GM04503 (cell line): ENCODE measurements at places on chromosomes 11 and 22.
A peak's percentile ranks its signal among the peaks of the same experiment; 100 is the strongest.

DNA sequence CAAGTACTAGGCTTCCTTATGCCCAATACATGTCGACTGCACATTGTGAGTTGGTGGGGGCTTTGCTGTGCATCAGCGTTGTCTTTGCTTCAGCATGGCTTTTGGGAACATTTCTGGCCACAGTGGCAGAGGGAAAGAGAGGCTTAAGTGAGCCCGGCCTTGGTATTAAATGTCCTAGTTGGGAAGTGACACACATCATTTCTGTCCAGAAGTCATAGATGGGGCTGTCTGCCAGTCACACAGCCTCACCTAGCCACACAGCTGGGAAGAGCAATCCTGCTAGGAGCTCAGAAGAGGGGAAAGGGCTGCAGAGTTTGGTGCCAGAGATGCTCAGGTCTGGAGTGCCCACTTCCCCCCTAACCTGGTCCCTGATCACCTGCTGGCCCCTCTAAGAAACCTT lies 27.6 kb downstream of the TREH start:
- DNase-seq, result no peak

GRCh38 chr11:1161410-1162137 lies 3.8 kb downstream of the MUC5AC start:
- DNase-seq, result no peak

- DNase-seq, result no peak
Observed at GRCh38 chr11:123238297-123238696, 43.2 kb upstream of the CLMP start.

DNA sequence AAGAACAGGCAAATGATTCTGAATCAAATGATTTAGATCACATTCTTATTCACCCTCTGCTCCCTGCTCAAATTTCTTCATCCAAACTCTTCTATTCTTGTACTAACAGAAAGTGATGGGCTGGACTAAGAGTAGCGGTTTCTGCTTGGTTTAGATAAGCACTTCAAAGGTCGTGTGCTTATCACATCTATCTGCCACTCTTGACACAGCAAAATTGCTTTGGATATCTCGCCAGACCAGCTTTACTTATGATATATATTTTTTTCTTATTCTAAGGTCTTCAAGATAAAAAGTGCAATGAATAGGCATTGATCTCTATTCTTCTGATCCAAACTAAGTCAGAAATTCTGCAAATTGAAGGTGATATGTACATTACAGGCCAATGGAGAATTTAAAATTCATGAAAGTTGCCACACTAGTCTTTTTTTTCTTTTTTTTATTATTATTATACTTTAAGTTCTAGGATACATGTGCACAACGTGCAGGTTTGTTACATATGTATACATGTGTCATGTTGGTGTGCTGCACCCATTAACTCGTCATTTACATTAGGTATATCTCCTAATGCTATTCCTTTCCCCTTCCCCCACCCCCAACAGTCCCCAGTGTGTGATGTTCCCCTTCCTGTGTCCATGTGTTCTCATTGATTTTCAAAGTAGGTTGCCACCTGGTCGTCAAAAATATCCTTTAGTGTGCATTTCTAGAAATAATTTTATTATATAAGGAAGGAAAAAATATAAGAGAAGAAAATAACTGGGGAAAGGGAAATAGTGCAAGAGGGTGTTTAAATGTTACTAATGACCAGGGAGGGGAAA lies 1941.0 kb upstream of the RAG2 start:
- DNase-seq, result no peak

- peak; percentile 42 for DNase-seq
Observed at GRCh38 chr22:43777286-43777685, 34.8 kb downstream of the EFCAB6 start.

GRCh38 chr11:104846216-104846615 lies 52.0 kb downstream of the CASP12 start:
- no peak for DNase-seq

DNA sequence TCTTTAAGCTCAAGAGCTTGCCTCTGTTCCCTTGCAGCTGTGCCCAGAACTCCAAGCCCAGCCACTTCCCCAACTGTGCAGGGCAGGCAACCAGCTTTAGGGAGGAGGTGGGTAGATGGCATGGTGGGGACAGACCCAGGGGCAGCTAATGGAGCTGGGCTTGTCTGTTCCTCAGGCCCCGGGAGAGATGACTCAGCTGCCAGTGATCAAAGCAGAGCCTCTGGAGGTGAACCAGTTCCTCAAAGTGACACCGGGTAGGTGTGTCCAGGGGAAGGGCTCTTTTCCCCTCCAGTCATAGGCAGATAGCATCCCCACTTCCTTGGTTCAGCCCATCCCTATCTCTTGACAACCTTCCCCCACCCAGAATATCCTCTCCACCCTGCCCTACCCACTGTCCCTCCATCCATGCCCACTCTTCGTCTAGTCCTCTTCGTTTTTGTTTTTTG lies 32.4 kb downstream of the CREB3L1 start:
- no peak for DNase-seq

DNA sequence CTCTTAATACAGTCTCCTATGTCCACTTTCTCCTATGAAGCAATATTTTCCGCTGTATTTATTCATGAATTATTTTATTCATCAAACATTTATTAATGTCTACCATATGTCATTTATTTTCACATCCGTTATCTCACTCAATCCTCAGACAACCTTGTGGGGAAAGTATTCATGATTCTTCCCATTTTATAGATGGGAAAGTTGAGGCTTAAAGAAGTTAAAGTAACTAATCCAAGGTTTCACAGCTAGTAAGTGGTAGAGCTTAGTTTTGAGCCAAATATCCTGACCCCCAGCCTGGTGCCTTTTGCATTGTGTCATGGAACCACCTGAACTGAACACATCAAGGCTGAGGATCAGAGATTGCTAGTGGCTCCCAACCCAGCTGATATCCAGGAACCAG lies 66.6 kb downstream of the ISX start:
- no peak for DNase-seq

GRCh38 chr22:19407649-19408606 lies 23.6 kb downstream of the HIRA start:
- no peak for DNase-seq

DNA sequence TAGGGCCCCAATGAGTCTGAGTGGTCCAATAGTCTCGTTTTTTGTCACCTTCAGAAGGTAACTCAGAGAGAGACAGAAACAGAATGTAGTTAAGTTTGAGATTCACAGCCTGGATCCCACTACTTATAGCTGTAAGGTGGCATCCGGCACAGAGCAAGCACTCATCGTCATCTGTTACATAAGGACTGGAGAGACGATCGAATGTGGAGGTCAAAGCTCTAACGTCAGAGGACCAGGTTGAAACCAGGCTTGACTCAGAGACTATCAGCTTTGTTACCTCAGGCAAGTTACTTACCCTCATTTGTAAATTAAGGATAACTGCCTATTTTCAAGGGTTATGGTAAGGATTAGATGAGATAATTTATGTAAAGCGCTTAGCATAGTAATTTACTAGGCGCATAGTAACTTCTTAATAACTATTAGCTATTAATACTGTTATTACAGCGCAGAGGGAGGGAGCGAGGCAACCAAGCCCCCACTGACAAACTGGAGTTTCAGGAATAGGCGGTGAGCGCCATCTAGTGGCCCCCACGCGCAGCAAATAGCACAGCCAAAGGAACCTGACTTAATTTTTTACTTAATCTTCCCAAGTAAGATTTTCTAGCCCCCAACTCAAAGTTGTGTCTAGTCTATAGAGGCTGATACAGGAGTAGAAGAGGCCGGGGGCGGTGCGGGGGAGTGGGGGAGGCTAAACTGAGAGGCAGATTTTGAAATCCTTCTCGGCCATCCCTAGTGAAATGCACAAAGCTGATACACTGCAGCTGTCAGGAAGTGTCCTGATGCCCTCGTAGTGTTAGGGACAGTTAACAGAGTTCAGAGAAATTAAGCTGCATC lies 29.0 kb upstream of the API5 start:
- DNase-seq, result no peak

- DNase-seq, result no peak
Observed at GRCh38 chr22:49300241-49300640, 527.4 kb downstream of the BRD1 start.

- peak; percentile 47 for DNase-seq
Observed at GRCh38 chr11:94193288-94193687, 64.6 kb downstream of the PANX1 start.

DNA sequence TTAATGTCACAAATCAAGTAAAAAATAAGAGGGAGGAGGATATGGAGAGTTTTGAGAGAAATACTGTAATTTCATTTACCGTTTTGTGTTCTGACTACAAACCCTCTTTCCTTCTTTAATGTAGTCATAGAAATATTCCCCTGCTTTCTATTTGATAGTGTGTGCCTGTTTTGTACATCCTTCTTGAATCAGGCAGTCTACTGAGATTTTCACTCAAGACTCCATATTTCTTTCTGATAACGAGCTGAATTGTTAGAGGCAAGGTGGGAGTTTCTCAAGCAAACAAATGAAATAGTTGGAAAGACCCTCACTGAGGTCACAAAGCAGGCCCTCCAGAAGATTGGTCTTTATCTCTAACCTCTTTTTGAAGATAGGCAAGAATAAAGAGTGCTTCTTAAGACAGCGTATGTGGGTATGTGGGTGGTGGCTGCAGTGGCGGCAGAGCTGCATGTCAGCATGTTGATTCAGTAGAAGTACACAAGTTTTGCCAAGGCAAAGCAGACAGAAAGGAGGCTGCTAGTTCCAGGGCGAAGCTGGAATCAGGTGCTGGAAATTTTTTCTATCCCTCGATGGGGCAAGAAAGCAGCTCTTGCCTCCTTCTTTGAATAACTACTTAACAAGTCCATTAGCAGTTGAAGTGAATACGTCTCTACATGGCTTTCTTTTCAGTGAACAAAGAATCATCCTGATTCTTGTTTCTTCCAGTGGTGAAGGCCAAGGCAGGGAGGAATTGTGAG lies 164.2 kb downstream of the FAM76B start:
- DNase-seq, result no peak

DNA sequence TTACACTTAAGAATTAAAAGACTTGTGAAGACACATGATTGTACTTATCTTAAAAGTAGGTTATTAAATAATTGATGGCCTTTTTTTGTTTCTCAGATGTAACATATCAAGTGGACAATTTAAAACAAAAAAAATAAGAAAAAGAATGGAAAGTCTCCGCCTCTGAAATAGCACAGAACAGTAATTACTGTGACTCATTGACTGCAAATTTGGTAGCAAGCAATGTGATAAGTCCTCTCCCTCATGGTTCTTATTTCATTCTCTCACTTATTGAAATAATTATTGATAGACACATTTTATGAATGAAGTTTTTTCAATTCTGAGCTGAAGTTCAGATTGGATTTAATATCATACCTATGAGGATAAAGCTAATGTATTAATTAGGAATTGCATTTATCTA lies 717.9 kb upstream of the LUZP2 start:
- no peak for DNase-seq

GRCh38 chr11:106459135-106459534 lies 381.7 kb downstream of the AASDHPPT start:
- DNase-seq, result no peak

GRCh38 chr11:11519184-11519583 lies 102.6 kb downstream of the GALNT18 start:
- DNase-seq, result no peak

GRCh38 chr11:119298726-119299125 lies 18.2 kb downstream of the MCAM start:
- no peak for DNase-seq

DNA sequence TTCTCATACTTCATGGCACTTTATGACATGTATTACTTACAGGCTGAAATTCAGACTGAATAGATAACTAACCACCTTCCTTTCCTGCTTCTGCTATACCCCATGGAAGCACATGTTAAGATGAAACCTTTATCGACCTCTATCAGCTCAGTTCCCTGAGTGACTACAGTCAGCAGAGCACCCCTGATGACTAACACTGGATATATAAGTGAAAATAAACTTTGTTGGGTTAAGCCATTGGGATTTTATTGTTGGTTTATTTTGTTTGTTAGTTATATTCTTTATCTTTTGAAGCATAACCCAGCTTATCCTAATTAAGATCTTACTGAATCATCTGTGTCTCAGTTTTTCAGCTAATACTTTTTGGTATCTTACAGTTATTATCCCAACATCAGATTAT lies 23.0 kb upstream of the MAML2 start:
- no peak for DNase-seq

DNA sequence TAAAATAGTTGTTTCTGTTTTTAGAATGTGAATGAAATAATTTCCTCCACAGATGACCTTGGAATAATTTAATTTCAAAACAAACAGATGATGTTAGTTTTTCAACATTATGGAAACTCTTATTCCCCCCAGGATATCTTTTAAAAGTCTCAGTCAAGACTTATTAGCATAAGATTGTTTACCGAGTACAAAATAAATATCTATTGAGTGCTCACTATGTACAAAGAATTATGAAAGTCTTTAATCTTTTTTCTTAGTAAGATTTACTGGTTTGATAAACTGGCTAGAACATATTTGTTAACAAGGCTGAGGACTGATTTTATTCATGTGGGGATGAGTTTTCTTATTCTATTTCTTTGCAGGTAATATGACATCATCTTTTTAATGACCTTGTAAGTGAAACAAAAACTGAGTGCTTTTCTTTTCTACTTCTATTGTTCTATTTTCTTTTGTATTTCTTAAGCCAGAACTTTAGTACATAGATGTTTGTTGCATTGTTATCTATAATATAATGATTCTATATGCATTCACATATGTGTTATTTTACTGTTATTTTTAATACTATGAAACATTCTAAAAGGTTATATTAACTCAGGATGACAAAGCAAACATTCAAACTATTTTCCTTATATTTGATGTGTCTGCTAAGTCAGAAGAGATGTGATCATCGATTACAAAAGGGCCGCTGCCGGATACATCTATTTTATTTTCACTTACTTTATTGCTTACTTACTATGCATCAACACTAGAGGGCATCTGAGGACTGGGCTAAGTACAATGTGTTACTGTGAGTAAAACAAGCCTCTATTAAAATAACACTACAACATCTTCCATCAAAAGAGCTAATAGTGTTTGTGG lies 111.0 kb upstream of the ARHGAP42 start:
- DNase-seq, result no peak

DNA sequence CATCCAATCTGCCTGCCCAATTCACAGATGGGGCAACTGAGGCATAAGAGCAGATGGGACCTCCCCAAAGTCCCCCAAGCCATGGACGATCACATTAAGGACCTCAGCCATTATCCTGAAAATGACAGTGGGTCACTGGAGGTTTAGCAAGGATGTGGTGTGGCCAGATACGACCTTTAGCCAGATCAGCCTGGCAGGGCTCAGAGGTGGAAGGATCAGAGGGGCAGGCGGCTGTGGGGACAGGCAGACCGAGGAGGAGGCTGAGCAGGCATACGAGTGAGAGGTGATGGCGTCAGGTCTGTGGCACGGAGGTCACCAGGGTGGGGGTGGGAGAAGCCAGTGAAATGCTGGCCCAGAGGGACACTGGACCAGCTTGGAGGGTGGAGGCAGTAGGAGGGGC lies 14.1 kb upstream of the TMPRSS6 start:
- DNase-seq, result no peak

- DNase-seq, result no peak
Observed at GRCh38 chr11:2868506-2869133, 17.0 kb downstream of the CDKN1C start.

GRCh38 chr11:64803158-64803845 lies at the start of gene MAP4K2:
TSS of gene MAP4K2 (minus strand) at chr11:64803214. CDS start at chr11:64803149, 65 bp downstream.
- peak; percentile 27 for DNase-seq

GRCh38 chr11:21254055-21254454 lies 584.7 kb downstream of the NELL1 start:
- DNase-seq, result no peak

GRCh38 chr11:77111277-77111676 lies 8.6 kb downstream of the OMP start:
- no peak for DNase-seq
